ENCODE measurements at places on chromosomes 5 and 9.

GRCh38 chr9:119435076-119435475 lies 65.8 kb upstream of the BRINP1 start:
- DNase-seq, result no peak

DNA sequence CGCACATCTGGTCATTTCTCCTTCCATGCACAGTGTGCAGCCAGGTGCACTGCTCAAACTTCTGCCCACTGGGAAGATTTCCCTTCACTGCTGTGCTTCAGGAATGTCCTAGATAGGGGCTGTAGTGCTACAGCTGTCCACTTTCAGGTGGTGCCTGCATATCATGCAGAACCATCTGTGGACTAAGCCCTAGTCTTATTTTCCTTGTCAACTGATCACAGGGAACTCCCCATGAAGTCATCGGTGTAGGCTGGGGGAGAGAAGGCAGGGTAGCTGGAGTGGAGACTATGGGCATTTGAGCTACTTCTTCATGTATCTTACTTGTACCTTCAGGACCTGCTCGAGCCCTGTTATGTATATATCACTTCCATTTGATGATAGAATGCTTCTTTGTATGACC lies 150.9 kb upstream of the PLCXD3 start:
- no peak for DNase-seq

- DNase-seq, result no peak
Measured at GRCh38 chr5:172410662-172411483, 43.5 kb downstream of the SH3PXD2B start.

DNA sequence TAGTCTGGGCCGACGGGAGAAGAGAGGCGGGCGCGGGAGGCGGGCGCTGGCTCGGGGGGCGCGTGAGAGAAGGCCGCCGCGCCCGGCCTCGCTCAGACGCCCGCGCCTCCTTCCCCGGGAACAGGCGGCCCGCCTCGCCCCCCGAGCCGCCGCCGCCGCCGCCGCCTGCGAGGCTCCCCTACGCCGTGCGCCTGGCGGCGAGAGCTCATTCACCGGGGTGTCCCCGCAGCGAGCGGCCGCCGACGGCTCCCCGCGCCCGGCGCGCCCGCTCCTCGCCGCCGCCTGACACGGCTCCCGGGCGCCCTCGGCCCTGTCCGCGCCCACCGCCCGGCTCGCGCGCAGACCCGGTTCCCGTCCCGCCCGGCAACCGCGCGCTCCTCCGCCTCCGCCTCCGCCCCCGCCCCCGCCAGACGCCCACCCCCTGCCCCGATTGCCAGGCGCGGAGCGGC lies at the start of gene GNAQ:
GNAQ (minus strand) TSS at position 368 of the 449 bp plus-strand sequence. CDS start 576 bp downstream, outside the sequence.
- DNase-seq, result no peak

- no peak for DNase-seq
Measured at GRCh38 chr9:21690561-21690960, 111.9 kb upstream of the MTAP start.

- DNase-seq, result no peak
Measured at GRCh38 chr9:93376411-93376810, 75.1 kb upstream of the FAM120A start.

DNA sequence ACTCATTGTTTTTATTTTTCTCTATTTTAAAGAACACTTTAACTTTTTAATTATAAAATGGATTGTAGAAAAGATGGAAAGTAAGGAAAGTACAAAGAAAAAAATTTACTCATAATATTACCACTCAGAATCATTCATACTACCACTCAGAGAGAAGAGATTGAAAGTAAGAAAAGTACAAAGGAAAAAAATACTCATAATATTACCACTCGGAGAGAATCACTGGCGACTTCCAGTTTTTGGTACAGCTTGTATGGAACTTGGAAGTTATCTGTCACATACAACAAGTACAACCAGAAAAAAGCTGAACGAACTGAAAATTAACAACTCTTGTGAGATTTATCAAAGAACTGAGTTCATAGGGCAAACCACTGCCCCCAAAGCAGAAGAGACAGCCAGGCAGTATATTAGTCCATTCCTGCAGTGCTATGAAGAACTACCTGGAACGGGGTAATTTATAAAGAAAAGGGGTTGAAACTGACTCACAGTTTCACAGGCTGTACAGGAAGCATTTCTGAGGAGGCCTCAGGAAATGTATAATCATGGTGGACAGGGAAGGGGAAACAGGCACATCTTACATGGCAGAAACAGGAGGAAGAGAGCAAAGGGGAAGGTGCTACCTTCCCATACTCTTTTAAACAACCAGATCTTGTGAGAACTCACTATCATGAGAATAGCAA lies 183.9 kb downstream of the SMARCA2 start:
- DNase-seq, result no peak

DNA sequence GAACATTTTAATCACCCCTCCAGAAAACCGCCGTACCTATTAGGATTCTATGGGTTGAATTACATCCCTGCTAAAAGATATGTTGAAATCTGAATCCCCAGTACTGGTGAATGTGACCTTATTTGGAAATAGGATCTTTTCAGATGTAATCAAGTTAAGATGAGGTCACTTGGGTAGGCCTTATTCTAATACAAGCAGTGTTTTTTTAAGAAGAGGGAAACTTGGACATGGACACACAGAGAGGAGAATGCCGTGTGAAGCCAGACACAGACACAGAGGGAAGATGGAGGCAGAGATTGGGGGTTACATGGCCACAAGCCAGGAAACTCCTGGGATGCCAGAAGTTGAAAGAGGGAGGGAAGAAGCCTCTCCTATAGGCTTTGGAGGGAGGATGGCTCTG lies 183.5 kb downstream of the GNA14 start:
- no peak for DNase-seq

DNA sequence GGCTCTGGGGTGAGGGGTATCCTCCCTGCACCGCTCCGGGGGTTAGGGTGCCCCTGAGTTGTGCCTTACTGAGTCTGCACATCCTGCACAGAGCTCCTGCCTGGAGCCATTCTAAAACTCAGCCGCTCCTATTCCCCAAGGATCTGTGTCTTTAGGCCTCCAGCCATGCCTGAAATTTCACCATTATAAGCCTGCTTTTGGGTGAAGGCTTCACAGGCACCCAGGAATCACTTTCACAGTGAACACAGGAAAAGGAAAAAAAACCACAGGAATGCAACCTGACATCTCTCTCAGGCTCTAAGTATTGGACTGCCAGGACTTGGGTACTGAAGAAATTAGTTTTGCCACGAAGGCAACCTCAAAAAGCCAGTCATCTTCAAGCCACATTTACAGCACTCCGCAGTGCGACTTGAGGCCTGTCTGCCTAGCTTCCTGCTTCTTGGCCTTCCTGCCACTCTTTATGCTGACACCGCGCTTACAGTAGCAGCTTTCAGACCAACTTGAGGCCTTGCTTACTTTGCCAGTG lies 30.9 kb downstream of the GALNT10 start:
- DNase-seq, result no peak

GRCh38 chr5:32047056-32047455 lies 127.1 kb downstream of the GOLPH3 start:
- no peak for DNase-seq

DNA sequence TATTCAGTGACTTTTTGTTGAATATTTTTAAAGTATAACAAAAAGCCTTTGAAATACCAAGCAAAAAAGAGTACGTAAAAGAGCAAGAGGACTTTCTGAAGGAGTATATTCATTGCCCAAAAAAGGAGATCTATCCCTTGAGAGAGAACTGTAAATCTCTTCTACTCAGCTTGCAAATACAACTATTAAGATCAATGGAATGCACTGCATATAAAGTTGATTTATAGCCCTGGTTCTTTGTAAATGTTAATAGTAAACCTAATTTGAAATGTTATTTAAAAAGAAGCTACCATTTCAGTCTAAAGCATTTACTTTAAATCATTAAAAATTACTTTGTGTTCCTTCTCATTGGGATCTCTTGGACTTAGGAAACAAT lies 168.1 kb downstream of the PDE4D start:
- DNase-seq, result no peak

- no peak for DNase-seq
Measured at GRCh38 chr5:145718956-145719355, 116.2 kb downstream of the PRELID2 start.

DNA sequence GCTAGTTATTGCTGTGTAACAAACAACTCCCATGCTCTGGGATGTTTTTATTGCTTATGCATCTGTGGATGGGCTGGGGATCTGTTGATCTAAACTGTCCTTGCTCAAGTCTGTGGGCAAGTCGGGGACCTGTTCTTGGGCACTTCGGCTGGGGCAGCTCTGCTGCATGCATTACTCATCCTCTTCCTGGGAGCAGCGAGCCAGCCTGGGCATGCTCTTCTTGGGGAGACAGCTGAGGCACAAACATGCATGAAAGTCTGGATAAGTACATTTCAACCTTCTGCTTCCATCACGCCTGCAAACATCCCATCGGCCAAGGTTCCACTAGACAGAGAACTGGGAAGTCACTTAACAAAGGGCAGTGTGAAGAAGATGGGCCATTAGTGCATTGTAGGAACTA lies 66.3 kb downstream of the ANKRD33B start:
- DNase-seq, result no peak

DNA sequence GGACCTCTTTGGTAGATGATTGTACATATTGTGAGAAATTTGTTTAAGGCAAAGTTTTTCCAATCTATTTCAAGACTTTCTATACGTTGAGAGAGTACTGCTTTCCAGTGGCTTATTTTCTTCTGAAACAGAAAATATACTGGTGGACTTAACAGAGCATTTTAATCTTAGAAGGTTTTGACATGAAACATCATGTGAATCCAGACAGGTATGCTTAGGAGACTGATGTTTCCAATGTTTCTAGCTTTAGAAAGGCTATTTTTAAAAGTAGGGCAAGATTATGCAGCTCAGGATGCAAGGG lies 71.0 kb downstream of the PIK3R1 start:
- DNase-seq, result no peak

DNA sequence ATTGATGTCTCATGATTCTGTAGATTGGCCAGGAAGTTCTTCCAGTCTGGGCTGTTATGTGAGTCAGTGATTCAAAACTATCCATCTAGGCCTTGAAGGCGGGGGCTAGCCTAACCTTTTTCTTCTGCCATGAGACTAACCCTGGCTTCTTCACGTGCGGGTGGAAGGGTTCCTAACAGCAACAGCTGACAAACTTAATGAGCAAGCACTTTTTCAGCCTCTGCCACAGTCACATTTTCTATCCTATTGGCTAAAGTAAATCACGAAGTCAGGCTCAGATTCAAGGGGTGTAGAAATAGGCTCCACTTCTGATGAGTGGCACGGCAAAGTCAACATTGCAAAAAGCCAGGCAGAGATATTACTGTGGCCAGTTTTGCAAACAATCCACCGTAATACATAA lies 68.4 kb downstream of the STK32A start:
- DNase-seq, result no peak

GRCh38 chr9:78775211-78775610 lies 478.3 kb downstream of the PSAT1 start:
- no peak for DNase-seq

- no peak for DNase-seq
Measured at GRCh38 chr9:129484352-129485000, 136.4 kb downstream of the C9orf50 start.

DNA sequence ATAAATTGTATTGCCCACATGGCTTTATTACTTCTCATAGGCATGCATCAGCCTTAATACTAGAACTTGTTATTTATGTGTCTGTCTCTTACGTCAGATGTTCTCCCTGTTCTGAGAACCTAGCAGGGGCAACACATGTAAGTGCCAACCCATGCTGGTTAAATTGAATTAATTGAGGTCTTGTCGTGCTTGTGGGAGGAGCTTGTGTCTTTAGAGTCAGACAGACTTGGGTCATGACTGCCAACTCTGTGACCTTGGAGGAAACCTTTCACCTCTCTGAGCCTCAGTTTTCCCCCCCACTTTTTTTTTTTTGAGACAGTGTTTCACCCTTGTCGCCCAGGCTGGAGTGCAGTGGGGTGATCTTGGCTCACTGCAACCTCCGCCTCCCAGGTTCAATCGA lies 2.2 kb upstream of the MEGF9 start:
- DNase-seq, result no peak

DNA sequence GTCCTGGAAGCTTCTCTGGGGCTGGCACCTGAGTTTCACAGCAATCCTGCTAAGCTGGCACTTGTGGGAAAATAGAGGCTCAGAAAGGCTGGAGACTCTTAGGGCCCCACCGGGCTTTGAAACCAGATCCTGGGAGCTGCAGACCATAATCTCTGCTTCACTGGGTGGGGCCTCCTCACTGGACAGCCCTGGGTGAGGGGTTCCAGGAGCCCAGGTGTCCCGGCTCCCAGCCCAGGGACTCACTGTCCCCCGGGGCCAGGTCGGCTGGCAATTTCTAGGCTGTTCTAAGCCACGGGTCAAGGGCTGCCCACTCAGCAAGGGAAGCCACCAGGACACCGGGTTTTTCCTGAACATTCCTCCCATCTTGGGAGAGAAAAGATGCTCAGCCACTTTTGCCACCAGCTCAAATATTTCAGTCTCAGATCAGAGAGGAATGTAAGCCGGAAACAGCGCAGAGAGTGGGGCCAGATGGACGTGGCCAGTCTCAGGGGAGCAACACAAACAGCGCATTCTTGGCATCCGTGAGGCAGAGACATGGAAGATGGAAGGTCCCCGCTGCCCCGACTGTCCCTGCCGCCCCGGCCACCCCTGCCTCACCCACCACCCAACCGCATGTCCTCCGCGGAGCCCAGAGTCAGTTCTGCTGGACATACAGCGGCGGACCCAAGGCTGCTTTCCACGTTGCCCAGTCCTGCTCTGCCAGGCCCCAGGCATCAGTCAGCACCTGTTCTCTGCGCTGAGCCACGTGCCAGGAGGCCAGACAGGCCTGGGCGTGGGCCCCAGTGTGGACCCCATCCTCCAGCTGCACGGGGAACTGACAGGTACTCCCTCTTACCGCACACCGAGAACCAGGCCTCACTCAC lies 72.6 kb downstream of the VAV2 start:
- DNase-seq, result no peak

- DNase-seq, result no peak
Measured at GRCh38 chr5:97075649-97076048, 66.8 kb downstream of the LIX1 start.

DNA sequence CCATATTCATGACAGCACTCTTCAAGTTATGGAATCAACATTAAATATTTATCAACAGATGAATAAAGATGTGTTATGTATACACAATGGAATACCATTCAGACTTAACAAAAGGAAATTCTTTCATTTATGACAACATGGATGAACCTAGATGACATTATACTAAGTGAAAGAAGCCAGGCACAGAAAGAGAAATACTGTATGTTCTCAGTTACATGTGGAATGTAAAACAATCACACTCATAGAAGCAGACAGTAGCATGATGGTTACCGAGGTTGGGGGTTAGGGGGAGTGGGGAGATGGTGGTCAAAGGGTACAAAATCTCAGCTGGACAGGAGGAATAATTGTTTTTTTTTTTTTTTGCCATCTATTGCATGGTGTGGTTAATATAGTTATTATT lies 431.9 kb downstream of the DMAC1 start:
- DNase-seq, result no peak

GRCh38 chr9:83956086-83956435 lies 24.0 kb downstream of the HNRNPK start:
- no peak for DNase-seq

Data from activated naive CD8-positive, alpha-beta T cell treated with anti-CD3 and anti-CD28 coated beads, Interleukin-2, amount 50 U/mL, for 16 hours (primary cell).